GOT3 (cell line): ENCODE measurements at places on chromosomes 6 and 20.

DNA sequence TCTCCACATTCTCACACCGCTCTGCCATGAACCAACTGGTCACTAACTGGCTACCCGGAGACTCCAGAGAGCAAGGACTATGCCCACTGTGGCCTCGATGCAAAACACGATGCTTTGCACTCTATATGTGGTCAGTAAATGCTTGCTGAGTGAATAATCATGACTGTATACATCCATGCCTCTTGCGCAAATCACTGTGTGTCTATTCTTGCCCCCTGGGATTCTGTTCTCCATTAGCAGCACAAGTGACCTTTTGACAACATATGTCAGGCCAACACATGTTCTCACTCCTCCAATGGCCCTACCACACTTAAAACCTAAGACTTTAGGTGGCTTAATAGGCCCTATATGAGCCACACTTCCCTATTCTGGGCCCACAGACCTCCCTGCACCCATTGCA lies 16.9 kb downstream of the KIF16B start:
- no peak for DNase-seq

DNA sequence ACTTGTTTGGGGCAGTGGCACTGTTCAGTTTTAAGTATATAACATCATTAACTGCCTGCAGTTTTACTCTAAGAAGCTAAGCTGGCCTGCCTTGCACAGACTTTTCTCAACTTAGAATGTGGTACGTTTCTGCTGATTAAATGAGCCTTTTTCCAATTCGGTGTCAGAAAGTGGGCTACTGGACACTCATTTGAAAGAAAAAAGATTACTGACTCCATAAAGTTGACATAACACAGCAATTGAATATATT lies 2.1 kb downstream of the ZMYND8 start:
- no peak for DNase-seq

DNA sequence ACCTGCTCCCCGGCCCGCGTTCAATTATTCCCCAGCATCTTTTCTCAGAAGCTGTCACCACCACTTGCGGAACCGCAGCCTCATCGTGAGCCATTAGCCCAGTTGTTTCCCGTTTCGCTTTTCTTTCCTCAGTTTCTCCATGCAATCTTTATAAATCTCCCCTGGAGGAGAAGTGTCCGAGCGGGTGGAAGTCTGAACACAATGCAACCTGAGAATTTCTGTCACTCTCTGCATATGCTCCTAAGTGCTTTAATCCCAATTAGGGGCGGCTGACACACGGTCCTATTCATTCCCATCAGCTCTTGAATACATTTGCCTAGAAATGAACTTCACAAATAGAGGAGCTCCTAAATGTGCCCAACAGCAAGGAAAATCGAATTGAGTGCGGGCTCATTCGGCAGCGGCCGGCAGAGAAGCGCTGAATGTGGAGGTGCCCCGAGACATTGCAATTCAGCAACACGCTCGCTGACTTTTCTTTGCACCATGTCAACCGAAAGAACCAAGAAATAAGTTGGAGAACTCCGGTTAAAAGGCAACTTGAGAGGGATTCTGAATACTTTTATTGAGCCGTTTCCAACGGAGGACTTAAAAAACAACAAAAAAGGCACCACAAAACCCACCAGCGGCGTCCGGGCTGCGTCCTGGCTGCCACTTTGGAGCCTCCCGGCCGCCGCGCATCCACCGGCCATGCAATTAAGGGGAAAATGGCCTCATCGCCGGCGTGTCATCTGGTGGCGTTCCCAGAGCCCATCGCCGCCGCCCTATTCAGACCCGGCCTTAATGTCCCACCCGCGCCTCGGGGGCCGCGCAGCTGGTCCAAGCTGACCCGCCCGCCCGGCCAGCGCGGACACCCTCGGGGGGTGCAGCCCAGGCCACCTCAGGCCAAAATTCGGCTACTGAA lies 3.9 kb upstream of the PRDM13 start:
- no peak for DNase-seq

- DNase-seq, result no peak
Observed at GRCh38 chr20:48457193-48458002, 370.4 kb downstream of the PREX1 start.

DNA sequence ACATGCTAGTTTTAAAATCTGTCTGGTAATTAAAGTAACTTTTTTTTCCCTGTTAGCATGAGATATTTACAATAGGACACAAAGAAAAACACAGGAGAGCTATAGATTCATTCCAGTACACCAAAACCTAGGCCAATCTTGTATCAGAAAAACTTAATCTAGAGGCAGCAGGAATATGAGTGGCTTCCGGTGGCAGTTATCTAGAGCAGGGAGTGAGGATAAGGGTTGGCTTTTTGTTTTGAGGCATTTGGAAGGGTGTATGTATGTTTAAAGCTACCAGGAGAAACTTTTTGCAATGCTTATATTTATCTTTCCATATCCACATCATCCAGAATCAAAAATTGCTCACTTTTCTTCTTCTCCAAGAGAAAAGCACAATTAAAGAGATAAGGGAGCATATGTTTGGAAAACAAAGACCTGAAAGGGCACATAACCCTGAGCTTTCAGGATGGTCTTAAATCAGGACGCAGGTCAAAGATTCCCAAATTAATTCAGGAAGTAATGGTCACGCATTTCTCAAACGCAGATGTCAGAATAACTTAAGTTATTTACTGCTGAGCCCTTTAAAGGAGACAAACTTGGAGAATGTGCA lies 13.1 kb downstream of the TFAP2A start:
- DNase-seq, result no peak

GRCh38 chr6:167078745-167079144 lies 44.2 kb upstream of the CCR6 start:
- no peak for DNase-seq
